ENCODE measurements at places on chromosomes 3 and 15.
A peak's percentile ranks its signal among the peaks of the same experiment; 100 is the strongest.

DNA sequence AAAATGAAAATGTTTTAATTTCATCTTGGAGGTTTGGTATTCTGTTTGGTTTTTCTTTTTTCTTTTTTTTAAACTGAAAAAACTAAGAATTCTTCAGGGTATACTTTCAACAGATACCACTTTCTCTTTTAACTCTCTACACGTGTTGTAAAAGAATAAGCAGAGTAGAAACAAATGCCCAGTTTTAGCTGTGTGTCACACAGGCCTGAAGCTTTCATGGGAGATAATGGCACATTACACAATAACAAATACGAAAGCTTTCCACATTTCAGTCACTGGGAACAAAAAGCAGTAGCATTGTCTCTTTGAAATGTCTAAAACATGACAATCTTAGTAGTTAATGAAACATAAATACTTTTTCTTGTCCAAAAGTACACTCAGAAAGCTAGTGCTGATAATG, 818.5 kb downstream of the TBL1XR1 start:
- no peak for DNase-seq

GRCh38 chr3:25844891-25845290, 55.0 kb downstream of the OXSM start:
- DNase-seq: no peak

- DNase-seq: peak; percentile 98
Measured at GRCh38 chr15:40787344-40787841, 17.6 kb downstream of the C15orf62 start.

DNA sequence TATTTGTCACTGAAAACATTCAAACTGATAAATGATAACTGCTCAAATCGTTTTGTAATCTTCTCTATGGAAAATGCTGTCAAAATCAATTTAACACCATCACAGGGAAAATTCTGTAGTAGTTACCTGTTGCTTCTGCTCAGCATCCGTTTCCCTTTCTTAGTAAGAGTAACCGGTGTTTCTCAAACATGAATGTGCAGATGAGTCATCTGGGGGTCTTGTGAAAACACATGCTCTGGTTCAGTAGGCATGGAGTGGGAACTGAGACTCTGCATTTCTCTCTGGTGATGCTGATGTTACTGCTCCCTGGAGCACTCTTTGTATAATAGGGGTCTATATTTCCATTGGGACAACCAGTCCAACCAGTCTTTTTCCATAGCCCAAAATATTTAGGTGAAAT, 145.1 kb downstream of the SEMA6D start:
- no peak for DNase-seq

GRCh38 chr3:179076243-179077027, 4.8 kb upstream of the ZMAT3 start:
- no peak for DNase-seq

GRCh38 chr3:183873914-183874313, 10.8 kb downstream of the PARL start:
- no peak for DNase-seq

- DNase-seq: no peak
Measured at GRCh38 chr3:74315291-74315690, 299.2 kb downstream of the CNTN3 start.

DNA sequence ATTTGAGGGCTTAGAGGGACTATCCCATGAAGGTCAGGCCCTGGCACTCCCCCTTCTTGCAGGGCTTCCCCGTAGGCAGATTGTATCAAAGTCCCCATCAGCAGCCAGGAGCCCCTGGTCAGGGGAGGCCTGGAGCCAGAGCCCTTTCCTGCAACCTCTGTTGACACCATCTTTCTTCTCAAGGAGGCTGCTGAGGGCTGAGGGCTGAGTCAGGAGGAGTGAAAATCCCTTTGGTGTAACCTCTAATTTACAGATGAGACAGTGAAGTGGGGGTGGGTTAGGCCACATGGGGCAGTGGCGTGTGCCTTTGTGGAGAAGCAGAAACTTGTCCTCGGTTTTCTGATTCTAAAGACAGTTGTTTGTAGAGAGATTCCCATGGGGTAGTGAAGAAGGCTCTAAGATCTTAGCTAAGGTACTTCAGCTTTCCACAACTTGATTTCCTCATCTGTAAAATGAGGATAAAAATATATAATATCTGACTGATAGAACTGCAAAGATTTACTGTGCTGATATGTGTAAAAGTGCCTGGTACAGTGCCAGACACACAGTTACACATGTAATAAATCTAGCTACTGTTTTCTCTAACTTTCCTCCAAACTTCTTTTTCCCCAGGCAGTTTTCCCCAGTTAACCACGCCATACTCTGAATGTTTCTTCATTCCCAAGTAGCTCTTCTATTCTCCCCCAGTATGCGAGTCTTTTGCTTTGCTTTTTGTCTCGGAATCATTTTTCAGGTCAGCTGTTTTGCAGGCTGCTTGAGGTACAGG, 249.4 kb upstream of the TPM1 start:
- DNase-seq: no peak

GRCh38 chr3:151410891-151411559, 26.5 kb upstream of the P2RY12 start:
- no peak for DNase-seq

GRCh38 chr3:171384101-171384891, 75.9 kb downstream of the TNIK start:
- DNase-seq: no peak

GRCh38 chr3:62965311-62965710, 90.1 kb upstream of the CADPS start:
- no peak for DNase-seq

- no peak for DNase-seq
Measured at GRCh38 chr3:3109407-3110298, 521 bp downstream of the IL5RA start.

DNA sequence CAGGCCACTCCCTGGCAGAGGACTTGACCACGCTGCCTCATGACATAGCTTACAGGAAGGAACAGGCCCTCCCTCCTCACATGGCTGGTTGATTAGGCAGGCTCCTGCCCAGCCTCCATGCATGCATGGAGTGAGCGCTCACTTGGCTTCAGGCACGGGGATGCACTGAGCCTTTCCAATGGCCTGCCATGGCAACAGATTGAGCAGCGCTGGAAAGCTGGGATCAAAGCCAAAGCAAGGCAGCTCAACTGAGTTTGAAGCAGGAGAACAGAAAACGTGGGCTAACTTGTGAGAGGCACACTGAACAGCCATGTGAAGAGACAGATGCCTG, 5.9 kb upstream of the GRAMD2A start:
- peak; percentile 99 for DNase-seq

- no peak for DNase-seq
Measured at GRCh38 chr3:156673732-156674045, 701 bp upstream of the TIPARP start.

GRCh38 chr3:19702416-19703078, 231.5 kb downstream of the EFHB start:
- DNase-seq: no peak

DNA sequence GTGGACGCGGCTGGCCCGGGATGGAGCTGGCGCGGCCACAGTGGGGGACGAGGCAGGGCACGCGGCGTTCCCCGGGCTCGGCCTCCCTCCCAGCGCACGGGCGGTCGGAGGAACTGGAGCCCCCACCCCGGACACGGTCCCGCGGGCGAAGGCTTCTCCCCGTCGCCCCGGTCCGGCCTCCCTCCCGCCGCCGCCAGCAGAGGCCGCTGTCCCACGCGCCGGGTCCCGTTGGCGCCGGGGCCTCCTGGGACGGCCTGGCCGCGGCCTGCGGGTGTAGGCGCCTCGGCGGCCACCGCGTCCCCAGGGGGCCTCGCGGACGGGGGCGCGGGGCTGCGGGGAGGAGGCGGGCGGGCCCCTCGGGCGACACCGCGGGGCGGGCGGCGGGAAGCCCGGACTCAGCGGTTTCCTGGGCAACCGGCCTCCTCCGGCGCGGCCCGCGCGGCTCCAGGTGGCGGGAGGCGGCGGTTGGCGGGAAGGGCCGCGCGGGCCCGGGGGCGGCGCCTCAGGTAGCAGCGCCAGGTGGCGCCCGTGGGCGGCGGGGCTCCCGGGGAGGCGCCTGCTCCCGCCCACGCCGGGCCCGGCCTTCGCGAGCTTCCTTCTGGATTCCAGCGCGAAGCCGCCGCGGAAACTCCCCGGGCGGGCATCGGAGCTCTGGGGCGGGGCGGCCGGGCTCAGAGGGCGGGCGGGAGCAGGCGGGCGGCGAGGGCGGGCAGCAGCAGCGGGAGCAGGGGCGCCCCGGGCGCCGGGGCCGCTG, 26.7 kb downstream of the MELTF start:
- peak; percentile 87 for DNase-seq

GRCh38 chr3:61650276-61650675, 88.9 kb downstream of the PTPRG start:
- DNase-seq: no peak

- DNase-seq: no peak
Measured at GRCh38 chr3:38738630-38739395, 77.2 kb downstream of the SCN10A start.

DNA sequence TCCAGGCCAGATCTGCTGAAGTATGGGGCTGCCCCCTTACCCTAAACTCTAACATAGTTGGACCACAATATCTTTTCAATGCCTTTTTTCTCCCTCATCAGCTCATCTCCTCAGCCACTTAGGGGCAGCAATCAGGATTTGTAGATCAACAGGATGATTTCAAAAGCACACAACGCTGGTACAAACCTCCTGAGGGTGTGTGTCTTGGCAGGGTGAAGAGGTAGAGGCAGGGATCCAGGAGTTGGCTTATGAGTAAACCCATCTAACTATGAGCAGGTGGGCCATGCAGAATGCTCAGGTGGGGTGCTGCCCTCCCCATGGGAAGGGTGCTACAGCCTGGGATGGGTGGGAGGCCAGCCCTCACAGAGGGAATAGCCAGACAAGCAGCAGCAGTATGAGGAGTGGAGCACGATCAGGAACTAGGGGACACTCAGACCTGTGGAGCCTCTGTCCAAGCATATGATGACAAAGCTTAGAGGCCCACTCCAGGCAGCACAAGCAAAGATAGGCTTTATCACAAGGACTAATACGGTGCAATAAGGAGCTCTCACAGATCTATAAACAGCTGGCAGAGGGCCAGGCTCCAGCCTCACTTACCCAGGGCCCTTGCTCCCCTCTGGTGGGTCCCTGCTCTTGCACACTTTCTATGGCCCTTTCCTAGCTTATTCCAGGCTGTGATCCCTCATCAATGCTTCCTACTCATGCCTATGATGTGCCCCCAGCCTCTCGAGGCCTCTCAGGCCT, 32.2 kb downstream of the IL20RB start:
- no peak for DNase-seq

DNA sequence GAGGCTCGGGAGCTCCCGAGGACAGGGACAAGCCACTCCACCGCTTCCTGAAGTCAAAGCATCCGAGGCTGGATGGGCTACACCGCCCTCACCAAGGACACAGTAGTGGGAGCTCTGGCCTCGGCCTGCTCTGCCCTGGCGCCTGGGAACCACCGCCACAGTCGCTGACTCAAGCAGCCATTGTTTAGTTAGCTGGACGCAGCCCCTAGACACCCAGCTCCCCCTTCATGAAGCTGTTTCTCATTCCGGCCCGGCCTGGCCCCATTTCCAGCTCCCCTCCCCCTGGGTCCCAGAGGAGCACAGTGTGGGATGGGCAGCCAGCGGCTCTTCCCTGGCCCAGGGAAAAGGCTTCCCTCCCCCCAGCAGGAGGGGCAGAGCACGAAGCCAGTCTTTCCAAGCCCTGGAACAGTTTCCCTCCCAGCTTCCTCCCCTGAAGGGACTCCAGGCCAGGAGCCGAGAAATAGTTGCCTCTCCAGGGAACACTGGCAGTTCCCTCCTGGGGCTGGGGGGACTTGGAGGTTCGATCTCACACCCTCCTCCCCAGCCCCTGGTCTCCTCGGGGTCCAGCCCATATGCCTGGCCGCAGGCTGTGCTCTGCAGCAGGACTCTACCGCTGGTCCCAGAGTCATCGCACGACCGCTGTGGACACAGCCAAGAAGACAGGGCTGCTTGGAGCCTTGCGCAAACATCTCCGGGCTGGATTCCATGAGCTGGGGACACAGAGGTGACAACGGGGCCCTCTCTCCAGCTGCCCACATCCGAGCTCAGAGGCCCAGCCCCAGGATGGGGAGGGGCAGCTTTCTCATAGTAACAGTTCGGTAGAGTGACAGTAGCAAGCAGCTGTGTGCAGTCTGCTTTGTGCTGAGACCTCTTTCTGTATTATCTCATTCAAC, 10.0 kb downstream of the PLXND1 start:
- DNase-seq: no peak

DNA sequence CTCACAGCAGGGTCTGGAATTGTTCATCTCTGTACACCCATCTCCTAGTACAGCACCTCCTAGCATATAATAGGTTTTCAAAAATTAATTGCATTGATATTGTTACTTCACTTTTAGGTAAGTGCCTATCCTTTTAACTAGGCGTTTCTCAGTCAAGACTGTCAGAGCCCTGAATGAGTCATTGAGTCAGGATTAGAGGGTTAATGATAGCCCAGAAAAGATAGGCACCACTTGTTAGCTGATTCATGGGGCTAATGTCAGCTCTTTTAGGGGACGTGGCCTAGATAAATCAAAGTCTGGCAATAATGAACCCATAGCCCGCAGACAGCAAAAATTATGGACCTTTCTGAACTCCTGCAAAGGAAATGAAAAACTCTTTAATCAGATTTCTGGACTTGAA, 42.9 kb downstream of the TIMP4 start:
- DNase-seq: no peak

GRCh38 chr3:177401375-177401774, 204.1 kb upstream of the TBL1XR1 start:
- DNase-seq: no peak

DNA sequence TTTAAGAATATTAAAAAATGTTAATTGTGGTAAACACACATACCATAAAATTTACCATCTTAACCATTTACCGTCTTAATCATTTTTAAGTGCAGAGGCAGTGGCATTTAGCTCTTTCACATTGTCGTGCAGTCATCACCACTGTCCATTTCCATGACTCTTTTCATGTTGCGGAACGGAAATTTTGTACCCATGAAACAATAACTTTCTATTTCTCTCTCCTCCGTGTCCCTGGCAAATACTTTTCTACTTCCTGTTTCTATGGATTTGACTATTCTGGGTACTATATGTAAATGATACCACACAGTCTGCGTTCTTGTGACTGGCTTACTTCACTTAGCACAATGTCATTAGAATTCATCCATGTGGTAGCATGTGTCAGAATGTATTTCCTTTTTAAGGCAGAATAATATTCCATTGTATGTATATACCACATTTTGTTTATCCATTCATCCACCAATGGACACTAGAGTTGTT, 27.9 kb downstream of the AKAP13 start:
- no peak for DNase-seq

DNA sequence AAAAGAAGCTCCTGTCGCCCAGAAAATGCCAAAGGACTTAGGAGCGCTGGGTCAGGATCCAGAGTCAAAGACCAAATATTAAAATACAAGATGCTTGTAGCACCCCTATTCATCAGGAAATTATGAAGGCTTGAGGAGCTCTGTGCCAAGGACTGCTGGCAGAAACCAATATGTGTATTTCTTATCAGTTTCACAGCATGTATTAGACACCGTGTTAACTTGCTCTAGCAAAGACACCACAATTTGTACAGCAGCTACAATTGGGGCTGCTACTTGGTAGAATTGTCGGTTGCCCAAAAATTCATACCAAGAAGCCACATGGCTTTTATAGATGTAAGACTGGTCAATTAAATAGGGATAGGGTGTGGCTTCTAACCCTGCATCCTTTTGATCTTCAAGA, 128.8 kb downstream of the CD47 start:
- no peak for DNase-seq

- DNase-seq: no peak
Measured at GRCh38 chr3:194367992-194368841, 1.3 kb downstream of the LRRC15 start.

Data from RWPE2 (cell line).